Left ventricle myocardium inferior (tissue), 1 donor: ENCODE measurements at places on chromosomes 16 and 17. TPM values are rescaled to one million over a fixed set of nuclear protein-coding genes. Genes with fewer than 3 reads are reported as not detected.

- H3K4me3 ChIP-seq: no peak overlapping the region
- peaks cover 5% of the 10 kb centered on the region for H3K4me1 ChIP-seq
Measured at GRCh38 chr17:12922120-12922519, 95.7 kb downstream of the ELAC2 start.

- no peak for DNase-seq
- H3K4me1 ChIP-seq: peaks cover 6% of the 10 kb centered on the region
- no peaks in the 10 kb centered on the region for H3K36me3 ChIP-seq
- H3K4me3 ChIP-seq: no peak overlapping the region
- no peaks in the 10 kb centered on the region for H3K27me3 ChIP-seq
Measured at GRCh38 chr17:64393000-64393402, 2.3 kb upstream of the PECAM1 start.

DNA sequence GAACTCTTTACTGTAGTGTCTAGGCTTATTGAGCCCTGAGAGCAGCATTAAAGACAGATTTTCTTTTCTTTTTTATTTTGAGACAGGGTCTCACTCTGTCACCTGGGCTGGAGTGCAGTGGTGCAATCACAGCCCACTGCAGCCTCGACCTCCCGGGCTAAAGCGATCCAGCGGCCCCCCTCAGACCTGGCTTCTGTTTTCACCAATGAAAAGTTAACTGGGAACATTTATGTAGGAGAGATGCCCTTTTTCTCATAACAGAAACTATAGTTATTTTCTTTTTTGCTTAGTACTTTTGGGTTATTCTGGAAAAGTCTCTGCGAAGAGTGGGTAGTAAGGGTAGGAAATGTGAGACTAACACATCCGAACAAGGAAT, 1.5 kb downstream of the MAP1LC3B start:
- H3K36me3 ChIP-seq: peaks cover under 1% of the 10 kb centered on the region
- peak overlapping the region; percentile 99 for H3K27ac ChIP-seq
- H3K4me3 ChIP-seq: peak overlapping the region; percentile 80
- DNase-seq: peak; percentile 7
- no peaks in the 10 kb centered on the region for H3K27me3 ChIP-seq

GRCh38 chr17:5561736-5562571, 22.4 kb downstream of the NLRP1 start:
- peaks cover 12% of the 10 kb centered on the region for H3K27me3 ChIP-seq
- H3K36me3 ChIP-seq: peaks cover 28% of the 10 kb centered on the region
- H3K4me1 ChIP-seq: no peaks in the 10 kb centered on the region

DNA sequence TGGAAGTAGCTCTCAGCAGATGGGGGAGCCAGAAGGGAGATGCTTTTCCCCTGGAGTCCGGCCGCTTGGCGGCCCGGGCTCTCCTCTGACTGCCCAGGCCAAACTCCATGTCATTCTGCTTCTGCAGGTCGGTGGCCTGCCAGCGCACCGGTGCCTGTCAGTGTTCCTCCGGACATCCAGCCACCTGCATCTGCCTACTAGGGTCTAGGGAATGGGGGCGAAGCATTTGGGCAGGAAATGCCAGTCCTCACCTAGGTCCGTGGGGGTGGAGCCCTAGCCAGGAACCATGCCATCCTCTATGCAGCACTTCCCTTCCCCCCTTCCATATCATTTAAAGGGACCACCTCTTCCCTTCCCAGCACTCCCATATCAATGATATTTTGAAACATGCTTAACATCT, 34.2 kb downstream of the GJC1 start:
- DNase-seq: no peak
- H3K4me3 ChIP-seq: peak overlapping the region; percentile 43
- no peaks in the 10 kb centered on the region for H3K27me3 ChIP-seq
- peaks cover 4% of the 10 kb centered on the region for H3K36me3 ChIP-seq

- no peaks in the 10 kb centered on the region for H3K36me3 ChIP-seq
- peak overlapping the region; percentile 44 for H3K4me3 ChIP-seq
- no peaks in the 10 kb centered on the region for H3K27me3 ChIP-seq
- peaks cover 64% of the 10 kb centered on the region for H3K4me1 ChIP-seq
- DNase-seq: peak; percentile 86
Measured at GRCh38 chr17:81428948-81429774, 33.9 kb downstream of the BAHCC1 start.

GRCh38 chr16:29745121-29745852, 503 bp downstream of the C16orf54 start:
- peak; percentile 20 for DNase-seq
- H3K4me3 ChIP-seq: peak overlapping the region; percentile 48
- no peak overlapping the region for H3K27ac ChIP-seq
- no peaks in the 10 kb centered on the region for H3K36me3 ChIP-seq
- no peaks in the 10 kb centered on the region for H3K4me1 ChIP-seq

- no peak for DNase-seq
- H3K4me1 ChIP-seq: peaks cover 72% of the 10 kb centered on the region
- H3K27me3 ChIP-seq: no peaks in the 10 kb centered on the region
Measured at GRCh38 chr17:57327176-57327970, 71.0 kb downstream of the MSI2 start.

- H3K27ac ChIP-seq: no peak overlapping the region
- peaks cover 13% of the 10 kb centered on the region for H3K4me1 ChIP-seq
- no peak overlapping the region for H3K4me3 ChIP-seq
- DNase-seq: no peak
- peaks cover 17% of the 10 kb centered on the region for H3K36me3 ChIP-seq
- H3K27me3 ChIP-seq: no peaks in the 10 kb centered on the region
Measured at GRCh38 chr16:50310308-50311133, 44.2 kb downstream of the ADCY7 start.

ATP2A1 gene
- 0.38 TPM for total RNA-seq

GCGR gene
- not detected for total RNA-seq

TMIGD1 gene
- not detected for total RNA-seq

GALK1 gene
- total RNA-seq: 19.1 TPM

PRR29 gene
- not detected for total RNA-seq

TBC1D3K gene
- total RNA-seq: not detected

CSH1 gene
- total RNA-seq: not detected
